ENCODE measurements at places on chromosomes 2 and 18.

DNA sequence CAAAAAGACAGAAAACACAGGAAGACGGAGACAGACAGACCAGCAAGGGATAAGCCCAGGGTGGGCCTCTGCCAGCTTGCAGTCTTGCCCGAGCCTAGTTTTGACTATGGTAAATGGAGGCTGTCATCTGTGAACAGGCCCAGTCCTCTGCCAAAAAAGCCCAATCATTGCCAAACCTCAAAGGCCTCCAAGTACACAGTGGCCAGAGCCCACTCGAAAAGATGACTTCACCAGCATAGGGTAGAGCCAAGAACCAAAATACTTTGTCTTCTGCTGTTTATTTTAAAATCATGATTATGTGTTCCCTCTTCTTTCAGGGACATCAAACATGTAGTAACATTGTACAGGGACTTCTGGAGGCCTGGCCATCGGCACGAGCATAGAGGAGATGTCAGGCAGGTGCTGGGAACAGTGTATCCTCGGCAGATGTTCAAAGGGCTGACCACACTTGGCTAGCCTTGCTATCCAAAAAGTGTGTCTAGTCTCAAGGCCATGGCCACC lies 66.0 kb downstream of the TTC32 start:
- no peak for DNase-seq

DNA sequence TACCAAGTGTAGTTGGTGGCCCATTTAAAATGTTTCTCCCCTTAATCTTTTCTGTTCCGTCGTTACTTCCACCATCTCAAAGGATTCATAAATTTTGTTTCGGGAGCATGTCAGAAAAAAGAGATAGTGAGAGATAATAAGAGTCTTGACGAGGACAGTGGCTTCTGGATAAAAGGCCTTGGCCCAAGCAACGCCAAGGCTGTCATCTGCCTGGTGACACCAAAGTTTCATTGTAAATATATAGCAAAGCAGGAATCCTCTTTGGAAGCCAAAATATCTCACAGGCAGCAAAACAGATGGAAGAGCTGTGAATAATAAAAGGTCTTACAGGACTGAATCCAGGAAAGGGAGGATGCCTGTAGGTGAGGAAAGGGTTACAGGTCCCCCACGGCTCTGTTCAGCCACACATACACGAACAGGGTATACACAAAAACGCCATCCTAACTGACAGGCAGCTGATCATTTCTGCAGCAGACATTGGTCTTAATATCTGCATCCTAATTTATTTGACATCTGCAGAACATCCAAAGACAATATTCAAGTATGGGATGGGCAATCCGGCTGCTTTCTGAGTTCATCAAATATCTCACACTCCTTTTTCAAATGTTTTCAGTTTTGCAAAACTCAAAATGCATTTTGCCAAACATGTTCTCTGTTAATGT lies 382.8 kb downstream of the OSR1 start:
- no peak for DNase-seq

DNA sequence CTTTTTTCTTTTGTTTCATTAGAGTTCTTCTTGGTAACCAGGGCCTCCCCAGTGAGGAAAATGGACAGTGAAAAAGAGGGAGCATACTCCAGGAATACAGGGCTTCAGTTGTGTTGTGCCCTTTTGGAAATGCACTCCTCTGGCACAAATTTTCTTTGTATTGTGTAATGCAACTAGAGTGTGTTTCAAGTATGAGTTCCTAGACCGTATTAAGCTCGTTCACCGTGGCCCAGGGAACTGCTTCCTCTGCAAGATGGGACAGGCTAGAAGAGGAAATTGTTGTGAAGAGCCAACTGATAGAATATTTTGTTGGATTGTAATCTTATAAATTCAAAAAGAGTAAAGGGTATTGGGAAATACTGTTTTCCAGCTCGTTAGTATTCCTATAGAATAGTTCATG lies 137.2 kb upstream of the TTC39C start:
- no peak for DNase-seq

DNA sequence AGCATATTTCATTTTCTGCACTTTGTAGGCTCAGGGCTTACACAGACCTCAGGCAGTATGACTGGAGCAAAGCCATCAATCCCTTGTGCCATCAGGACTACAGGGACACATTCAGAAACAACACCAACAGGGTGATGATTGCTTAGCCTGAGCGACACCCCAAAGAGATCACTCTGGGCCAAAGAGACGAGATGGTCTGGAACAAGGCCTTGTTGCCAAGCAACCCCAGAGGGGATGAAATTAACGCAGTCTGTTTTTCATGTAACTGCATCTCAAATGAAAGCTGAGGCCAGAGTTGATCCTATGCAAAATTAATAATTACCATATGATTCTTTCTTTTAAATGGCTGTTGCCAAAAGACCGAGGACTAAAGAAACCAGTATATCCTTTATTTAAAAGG lies 20.2 kb upstream of the B3GNT2 start:
- DNase-seq, result no peak

GRCh38 chr18:3651266-3651665 lies 201.3 kb downstream of the TGIF1 start:
- no peak for DNase-seq
